Astrocyte (in vitro differentiated cells and primary cell): ENCODE measurements at places on chromosomes 13 and 19. TPM values are rescaled to one million over a fixed set of nuclear protein-coding genes. Genes with fewer than 3 reads are reported as not detected.

DNA sequence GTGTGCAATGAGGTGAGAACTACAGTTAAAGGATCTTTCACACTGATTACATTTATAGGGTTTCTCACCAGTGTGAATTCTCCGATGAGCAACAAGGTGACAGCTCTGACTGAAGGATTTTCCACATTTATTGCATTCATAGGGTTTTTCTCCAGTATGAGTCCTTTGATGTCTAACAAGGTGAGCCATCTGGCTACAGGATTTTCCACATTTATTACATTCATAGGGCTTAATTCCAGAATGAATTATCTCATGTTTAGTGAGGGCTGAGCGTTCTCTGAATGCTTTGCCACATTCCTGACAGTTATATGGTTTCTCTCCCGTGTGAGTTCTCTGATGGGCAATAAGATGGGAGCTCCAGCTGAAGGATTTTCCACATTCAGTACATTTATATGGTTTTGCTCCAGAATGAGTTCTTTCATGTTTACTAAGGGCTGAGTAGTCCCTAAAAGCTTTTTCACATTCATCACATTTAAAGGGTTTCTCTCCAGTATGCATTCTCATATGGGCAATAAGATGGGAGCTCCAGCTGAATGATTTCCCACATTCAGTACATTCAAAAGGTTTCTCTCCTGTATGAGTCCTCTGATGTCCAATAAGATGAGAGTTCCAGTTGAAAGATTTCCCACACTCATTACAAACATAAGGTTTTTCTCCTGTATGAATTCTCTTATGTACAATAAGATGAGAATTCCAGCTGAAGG lies 4.4 kb upstream of the C19orf18 start:
- no peak for DNase-seq

DNA sequence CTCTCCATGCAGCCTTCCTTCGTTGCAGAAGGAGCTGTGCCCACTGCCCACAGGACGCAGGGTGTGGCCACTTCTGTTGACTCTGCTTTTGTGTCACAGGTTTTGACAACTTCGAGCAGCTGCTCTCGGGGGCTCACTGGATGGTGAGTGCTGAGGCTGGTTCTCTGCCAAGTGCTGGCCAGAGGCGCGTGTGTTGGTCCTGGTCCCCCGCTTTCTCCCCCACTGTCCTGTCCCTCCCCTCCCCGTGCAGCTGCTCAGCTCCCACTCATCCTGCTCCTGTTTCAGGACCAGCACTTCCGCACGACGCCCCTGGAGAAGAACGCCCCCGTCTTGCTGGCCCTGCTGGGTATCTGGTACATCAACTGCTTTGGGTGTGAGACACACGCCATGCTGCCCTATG lies 10.6 kb upstream of the PDCD2L start:
- DNase-seq: no peak

DNA sequence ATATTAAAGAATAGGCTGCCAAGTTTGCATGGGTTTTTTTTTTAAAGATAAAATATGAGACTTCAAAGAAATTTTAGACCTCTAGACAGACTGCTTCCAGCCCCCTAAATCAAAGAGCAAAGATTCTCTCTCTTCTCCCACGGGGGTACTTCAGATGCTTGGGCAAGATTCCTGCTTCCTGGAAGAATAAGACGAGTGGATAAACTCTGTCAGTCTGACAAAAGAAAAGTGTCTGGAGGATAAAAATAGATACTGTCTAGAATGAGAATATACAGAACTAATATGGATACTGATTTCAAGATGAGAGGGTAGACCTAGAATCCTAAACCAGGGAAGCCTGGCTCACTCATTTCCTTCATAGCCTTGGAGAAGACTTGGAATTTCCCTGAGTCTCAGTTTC lies 435.1 kb downstream of the FOXO1 start:
- peak; percentile 23 for DNase-seq

The SRRM5 gene
- total RNA-seq: 0.23 TPM in 1 of 2 replicates, not detected in the other

The ONECUT3 gene
- not detected in 2 replicates for total RNA-seq
